ENCODE measurements at places on chromosomes 1 and 21.

GRCh38 chr1:46466477-46467182 is 23.0 kb upstream of the DMBX1 start:
- peak; percentile 17 for DNase-seq

DNA sequence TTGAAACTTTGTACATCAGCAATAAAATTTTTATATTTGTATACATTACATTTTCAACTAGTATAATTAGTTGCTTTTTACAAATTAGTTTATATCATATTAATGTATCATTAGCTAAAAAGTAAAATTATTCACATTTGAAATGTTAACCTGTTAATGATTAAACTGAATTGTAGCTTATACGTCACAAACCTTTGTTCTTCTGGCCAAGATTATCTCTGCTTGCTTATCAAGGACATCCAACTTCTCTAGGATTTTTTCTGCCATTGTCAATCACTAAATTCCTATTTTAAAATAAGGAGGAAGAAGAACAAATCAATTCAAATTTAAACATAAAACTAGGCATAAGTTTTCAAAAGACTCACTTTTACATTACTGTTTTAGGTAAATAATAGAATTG is 7.8 kb downstream of the C1orf141 start:
- no peak for DNase-seq

DNA sequence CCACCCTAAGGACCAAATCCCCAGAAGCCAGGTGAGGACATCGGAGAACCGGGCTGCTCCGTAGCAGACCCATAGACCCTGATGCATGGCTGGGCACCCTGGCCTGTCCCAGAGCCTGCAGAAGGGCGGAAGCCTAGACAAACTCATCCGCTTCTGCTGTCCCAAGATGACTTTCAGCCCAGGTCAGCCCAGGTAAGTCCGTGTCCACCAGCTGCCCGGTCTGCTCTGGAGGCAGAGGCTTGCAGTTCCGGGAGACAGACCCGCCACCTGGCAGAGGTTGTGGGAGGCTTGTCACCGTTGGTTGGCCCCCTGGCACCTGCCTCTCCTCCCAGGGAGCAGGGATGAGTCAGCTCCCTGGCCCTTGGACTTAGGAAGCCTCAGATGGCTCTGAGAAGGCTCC is 22.8 kb upstream of the POFUT2 start:
- no peak for DNase-seq

DNA sequence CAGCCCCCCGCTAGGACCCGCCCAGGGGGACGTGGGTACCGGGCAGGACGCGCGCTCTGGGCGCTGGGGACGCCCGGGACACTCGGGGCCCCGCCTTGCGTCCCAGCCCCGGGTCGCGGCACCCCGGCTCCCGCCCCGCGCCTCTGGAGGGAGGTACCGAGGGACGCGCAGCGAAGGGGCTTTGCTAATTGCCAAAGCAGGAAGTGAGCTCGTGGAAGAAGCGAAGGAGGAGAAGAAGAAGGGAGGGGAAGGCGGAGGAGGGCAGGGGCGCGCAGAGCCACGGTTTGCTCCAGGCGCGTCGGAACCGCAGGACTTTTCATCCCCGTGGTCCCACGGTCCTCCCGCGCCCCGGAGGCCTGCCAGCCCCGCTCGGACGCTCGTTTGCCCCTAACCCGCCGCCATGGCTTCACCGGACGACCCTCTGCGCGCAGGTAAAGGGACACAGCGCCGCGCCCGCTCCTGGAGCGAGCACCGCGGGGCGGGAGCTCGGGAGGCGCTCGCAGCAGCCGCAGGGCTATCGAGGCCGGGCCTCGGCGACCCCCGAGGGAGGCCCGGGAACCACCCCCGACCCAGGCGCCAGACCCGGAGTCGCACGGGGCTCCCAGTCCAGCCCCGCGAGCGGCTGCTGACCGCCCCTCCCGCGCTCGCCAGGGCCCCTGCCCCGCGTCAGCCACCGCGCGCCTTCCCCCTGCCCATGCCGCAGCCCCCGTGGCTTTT is 1.3 kb downstream of the EDARADD start:
- DNase-seq: no peak

DNA sequence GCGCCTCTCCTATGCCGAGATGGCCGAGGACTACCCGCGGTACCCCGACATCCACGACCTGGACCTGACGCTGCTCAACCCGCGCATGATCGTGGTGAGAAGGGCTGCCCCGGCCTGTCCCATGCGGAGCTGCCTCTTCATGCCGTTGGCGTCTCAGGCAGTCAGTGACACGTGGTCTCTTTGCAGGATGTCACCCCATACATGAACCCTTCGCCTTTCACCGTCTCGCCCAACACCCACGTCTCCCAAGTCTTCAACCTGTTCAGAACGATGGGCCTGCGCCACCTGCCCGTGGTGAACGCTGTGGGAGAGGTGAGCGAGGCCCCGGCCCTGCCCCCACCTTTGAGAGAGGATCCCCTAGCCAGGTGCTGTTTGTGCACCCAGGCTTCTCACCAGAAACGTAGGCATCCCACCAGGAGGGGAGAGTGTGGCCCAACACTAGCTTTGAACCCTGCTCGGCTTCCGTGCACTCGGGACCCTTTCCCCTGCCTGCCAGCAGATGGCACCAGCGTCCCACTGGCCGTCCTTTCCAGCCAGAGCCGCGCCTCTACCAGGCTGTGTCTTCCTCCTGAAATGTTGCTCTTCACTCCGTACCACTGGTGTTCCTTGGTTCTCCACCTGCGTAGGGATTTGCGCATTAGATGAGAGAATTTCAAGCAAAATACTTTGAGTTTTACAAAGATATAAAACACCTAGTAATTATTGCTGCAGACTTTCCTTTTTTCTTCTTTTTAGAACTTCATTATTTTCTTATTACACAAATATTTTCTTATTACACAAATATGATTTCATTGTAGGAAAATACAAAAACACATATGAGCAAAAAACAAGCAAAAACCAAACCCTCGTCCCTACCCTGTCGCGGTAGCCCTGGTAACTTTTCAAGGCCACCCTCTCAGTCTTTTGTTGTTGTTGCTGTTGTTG is 9.0 kb downstream of the NPPA start:
- DNase-seq: peak; percentile 59

- no peak for DNase-seq
Measured at GRCh38 chr1:163875200-163875926, 553.6 kb downstream of the NUF2 start.

- DNase-seq: no peak
Measured at GRCh38 chr1:111204983-111205713, 4.7 kb upstream of the DENND2D start.

GRCh38 chr1:31669786-31670592 is 25.3 kb upstream of the PEF1 start:
- DNase-seq: peak; percentile 94

- DNase-seq: no peak
Measured at GRCh38 chr21:45894906-45895777, 86.4 kb upstream of the COL6A1 start.
